ENCODE measurements at places on chromosomes 7 and 10.

- no peaks in the 10 kb centered on the region for H3K27me3 ChIP-seq
- H3K4me1 ChIP-seq, result no peaks in the 10 kb centered on the region
- no peak overlapping the region for H3K27ac ChIP-seq
- no peak for DNase-seq
- H3K4me3 ChIP-seq, result no peak overlapping the region
- no peaks in the 10 kb centered on the region for H3K36me3 ChIP-seq
These were observed 130.4 kb upstream of the MEOX2 start for GRCh38 chr7:15816835-15817426.

- H3K27me3 ChIP-seq, result no peaks in the 10 kb centered on the region
- H3K4me1 ChIP-seq, result no peaks in the 10 kb centered on the region
- no peak for DNase-seq
- no peak overlapping the region for H3K4me3 ChIP-seq
These were observed 220.2 kb downstream of the DGKI start for GRCh38 chr7:137626469-137627067.

GRCh38 chr7:5396999-5397663 is 26.5 kb downstream of the TNRC18 start:
- DNase-seq, result peak; percentile 59
- H3K4me3 ChIP-seq, result peak overlapping the region; percentile 73
- H3K4me1 ChIP-seq, result peaks cover 62% of the 10 kb centered on the region
- peaks cover 11% of the 10 kb centered on the region for H3K36me3 ChIP-seq
- H3K27ac ChIP-seq, result peak overlapping the region; percentile 92
- no peaks in the 10 kb centered on the region for H3K27me3 ChIP-seq

DNA sequence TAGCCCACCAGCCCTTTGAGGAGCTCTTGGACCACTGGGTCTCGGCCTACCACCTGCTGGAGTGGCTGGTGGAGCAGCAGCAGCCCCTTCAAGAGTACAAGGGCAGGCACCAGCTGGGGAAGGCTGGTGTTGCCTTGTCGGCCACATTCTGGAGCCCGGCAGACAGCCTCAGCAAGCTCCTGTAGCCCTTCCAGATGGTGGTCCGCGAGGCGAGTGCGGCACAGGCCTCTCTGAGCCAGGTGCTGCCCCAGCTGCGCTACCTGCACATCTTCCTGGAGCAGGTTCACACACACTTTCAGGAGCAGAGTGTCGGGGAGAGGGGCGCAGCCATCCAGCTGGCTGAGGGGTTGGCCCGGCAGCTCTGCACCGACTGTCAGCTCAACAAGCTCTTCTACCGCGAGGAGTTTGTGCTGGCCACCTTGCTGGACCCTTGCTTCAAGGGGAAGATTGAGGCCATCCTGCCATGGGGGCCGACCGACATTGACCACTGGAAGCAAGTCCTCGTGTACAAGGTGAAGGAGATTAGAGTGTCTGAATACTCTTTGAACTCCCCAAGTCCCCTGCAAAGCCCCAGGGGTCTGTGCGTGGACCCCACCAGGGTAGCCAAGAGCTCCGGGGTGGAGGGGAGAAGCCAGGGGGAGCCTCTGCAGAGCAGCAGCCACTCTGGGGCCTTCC is 7.0 kb upstream of the ACTR3C start:
- H3K4me3 ChIP-seq, result no peak overlapping the region
- DNase-seq, result no peak
- H3K36me3 ChIP-seq, result peaks cover 4% of the 10 kb centered on the region
- no peaks in the 10 kb centered on the region for H3K27me3 ChIP-seq
- peak overlapping the region; percentile 11 for H3K27ac ChIP-seq

DNA sequence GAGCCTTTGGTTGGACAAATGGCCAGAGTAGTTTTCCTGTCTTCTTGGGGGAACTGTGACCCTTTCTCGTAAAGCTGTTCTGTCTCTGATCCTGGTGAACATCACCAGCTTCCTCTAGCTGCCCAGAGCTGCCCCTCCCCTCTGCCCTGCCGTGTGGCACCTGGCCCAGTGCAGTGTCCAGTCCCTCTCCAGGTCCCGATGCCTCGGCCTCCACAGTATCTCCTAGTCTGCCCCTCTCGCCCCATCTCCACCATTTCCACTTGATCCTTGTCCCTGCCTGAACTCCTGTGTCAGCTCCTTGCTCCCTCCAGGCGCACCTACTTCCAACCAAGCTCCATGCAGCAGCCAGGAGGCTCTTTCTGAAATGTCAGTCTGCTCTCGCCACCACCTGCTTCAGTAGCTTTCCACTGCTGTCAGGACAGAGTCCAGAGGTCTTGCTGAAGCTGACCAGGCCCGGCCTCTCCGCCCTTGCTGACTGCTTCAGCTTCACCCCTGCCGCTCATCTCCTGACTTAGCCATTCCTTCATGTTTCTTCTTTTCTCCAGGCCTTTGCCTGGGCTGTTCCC is 133.6 kb downstream of the GRK5 start:
- no peaks in the 10 kb centered on the region for H3K36me3 ChIP-seq
- H3K4me1 ChIP-seq, result peaks cover 12% of the 10 kb centered on the region
- no peaks in the 10 kb centered on the region for H3K27me3 ChIP-seq
- no peak overlapping the region for H3K4me3 ChIP-seq
- H3K27ac ChIP-seq, result peak overlapping the region; percentile 53

DNA sequence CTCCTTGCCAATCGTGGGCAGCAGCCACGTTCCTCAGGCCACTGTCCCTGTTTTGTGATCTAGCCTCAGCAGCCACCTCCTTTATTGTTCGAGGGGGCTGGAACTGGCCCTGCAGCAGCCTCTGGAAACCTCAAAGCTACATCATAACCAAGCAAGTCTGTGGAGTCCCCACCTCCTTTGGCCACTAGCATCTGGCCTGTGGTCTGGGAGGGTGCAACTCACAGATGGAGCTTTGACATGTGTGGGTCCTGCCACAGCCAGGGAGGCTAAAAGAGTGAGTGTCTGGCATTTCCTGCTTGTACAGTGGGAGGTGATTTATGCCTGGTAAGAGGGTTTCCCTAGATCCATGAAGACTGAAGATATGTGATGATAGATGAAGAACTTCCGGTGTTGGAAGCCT is 32.3 kb upstream of the NUB1 start:
- no peaks in the 10 kb centered on the region for H3K36me3 ChIP-seq
- H3K4me3 ChIP-seq, result no peak overlapping the region
- peaks cover 35% of the 10 kb centered on the region for H3K27me3 ChIP-seq
- H3K27ac ChIP-seq, result no peak overlapping the region

DNA sequence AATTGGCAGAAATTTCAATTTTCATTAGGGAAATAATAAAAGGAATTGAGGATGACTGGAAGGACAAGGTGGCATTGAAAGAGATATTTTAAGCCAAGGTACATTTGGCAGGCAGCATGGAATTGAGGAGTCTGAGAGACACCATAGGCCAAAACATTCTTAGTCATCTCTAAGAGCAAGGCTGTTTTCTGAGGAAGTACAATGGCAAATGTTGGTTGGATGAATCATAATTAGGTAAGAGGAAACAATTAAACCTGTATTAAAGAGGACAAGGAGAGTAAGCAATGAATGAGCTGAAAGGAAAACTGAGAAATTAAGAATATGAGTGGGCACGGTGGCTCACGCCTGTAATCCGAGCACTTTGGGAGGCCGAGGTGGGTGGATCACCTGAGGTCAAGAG is 86.3 kb downstream of the MRPL32 start:
- peaks cover 9% of the 10 kb centered on the region for H3K27me3 ChIP-seq
- no peak overlapping the region for H3K27ac ChIP-seq
- no peak for DNase-seq

DNA sequence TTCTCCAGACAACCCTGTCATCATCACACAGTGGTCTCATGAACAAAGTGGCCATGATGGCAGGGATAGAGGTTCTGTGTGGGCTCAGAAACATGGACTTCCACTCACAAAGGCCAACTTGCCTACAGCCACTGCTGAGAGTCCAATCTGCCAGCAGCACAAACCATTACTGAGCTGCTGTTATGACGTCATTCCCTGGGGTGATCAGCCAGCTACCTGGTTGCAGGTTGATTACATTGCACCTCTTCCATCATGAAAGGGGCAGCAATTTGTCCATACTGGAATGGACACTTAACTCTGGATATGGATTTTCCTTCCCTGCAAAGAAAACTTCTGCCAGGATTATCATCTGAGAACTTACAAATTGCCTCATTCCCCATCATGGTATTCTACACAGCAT is 1275.9 kb downstream of the TYW1 start:
- H3K36me3 ChIP-seq, result no peaks in the 10 kb centered on the region
- H3K27ac ChIP-seq, result no peak overlapping the region
- H3K27me3 ChIP-seq, result no peaks in the 10 kb centered on the region

DNA sequence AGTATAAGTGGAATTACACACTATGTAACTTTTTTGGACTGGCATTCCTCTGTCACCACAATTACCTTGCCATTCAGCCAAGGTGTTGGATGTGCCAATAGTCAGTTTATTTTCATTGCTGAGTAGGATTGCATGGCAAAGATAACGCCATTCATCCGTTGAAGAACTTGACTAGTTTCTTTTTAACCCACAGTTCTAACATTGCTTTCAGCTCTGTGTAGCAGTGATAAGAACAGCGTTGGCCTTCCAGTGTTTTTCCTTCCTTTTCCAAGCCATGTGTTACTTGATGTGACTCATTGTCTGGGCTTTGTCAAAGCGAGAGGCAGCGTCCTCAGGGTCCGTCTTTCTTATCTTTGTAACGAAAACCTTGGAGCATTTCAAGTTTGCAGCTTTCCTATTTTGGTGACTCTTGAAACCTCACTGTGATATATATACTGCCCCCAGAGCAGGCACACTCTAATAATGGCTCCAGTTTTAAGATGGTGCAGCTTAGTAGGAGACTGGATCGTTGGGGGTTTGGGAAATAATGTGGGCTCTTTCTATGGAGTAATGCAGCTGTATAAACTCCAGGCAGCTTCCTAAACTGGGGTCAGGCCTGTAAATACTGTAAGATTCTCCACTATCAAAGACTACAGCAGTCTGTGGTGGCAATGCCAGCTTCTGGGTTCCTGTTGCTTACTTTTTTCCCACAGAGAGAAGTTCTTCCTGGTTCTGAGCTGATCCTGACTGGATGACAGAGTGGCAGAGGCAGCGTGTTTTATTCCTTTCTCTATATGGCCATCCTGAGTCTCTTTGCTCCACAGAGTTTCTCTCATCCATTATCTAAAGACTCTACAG is 41.7 kb downstream of the AKR1E2 start:
- DNase-seq, result no peak
- H3K27me3 ChIP-seq, result no peaks in the 10 kb centered on the region
- no peaks in the 10 kb centered on the region for H3K4me1 ChIP-seq
- H3K27ac ChIP-seq, result no peak overlapping the region
- H3K36me3 ChIP-seq, result no peaks in the 10 kb centered on the region

DNA sequence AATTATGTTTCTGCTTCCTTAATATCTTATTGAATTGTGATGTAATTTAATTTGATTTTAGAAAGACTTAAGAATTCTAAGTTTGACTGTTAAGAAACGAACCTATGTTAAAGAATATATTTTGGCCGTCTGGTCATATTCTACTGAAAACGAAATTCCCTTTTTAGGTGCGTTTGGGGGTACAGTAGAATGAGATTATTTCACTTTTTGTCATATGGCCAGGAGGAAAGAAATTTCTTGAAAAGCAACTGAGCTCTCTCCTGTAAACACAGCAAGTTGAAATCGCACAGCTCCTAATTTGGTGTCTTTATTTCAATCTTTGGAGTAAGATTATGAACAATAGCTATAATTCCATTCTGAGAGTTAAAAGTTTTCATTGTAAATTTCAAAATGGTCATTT is 227.6 kb downstream of the CACNB2 start:
- no peak for DNase-seq
- H3K27ac ChIP-seq, result peak overlapping the region; percentile 3
- H3K36me3 ChIP-seq, result no peaks in the 10 kb centered on the region
- H3K4me3 ChIP-seq, result no peak overlapping the region

GRCh38 chr10:50522908-50523307 is 100.8 kb downstream of the SGMS1 start:
- DNase-seq, result no peak
- no peak overlapping the region for H3K4me3 ChIP-seq
- no peaks in the 10 kb centered on the region for H3K36me3 ChIP-seq
- H3K27ac ChIP-seq, result no peak overlapping the region
- H3K27me3 ChIP-seq, result no peaks in the 10 kb centered on the region

GRCh38 chr7:73844131-73844547 is 1.8 kb upstream of the METTL27 start:
- no peak for DNase-seq
- no peaks in the 10 kb centered on the region for H3K27me3 ChIP-seq
- peaks cover 32% of the 10 kb centered on the region for H3K4me1 ChIP-seq
- H3K36me3 ChIP-seq, result no peaks in the 10 kb centered on the region
- no peak overlapping the region for H3K27ac ChIP-seq

GRCh38 chr7:128073671-128074310 is 42.6 kb upstream of the LRRC4 start:
- DNase-seq, result no peak
- H3K27me3 ChIP-seq, result no peaks in the 10 kb centered on the region
- no peak overlapping the region for H3K27ac ChIP-seq
- H3K4me3 ChIP-seq, result no peak overlapping the region
- H3K4me1 ChIP-seq, result no peaks in the 10 kb centered on the region
- H3K36me3 ChIP-seq, result no peaks in the 10 kb centered on the region

- H3K27me3 ChIP-seq, result no peaks in the 10 kb centered on the region
- H3K4me1 ChIP-seq, result peaks cover 5% of the 10 kb centered on the region
- no peaks in the 10 kb centered on the region for H3K36me3 ChIP-seq
- H3K4me3 ChIP-seq, result no peak overlapping the region
- no peak for DNase-seq
- H3K27ac ChIP-seq, result no peak overlapping the region
These were observed 9.3 kb upstream of the PDLIM1 start for GRCh38 chr10:95300022-95300539.

GRCh38 chr10:3775696-3776551 is 9.1 kb downstream of the KLF6 start:
- peaks cover 62% of the 10 kb centered on the region for H3K36me3 ChIP-seq
- no peak for DNase-seq
- peak overlapping the region; percentile 93 for H3K27ac ChIP-seq
- H3K4me1 ChIP-seq, result peaks cover 56% of the 10 kb centered on the region
- peak overlapping the region; percentile 1 for H3K4me3 ChIP-seq
- no peaks in the 10 kb centered on the region for H3K27me3 ChIP-seq

GRCh38 chr10:60358282-60358681 is 31.4 kb downstream of the ANK3 start:
- DNase-seq, result no peak
- H3K4me3 ChIP-seq, result no peak overlapping the region
- H3K27ac ChIP-seq, result no peak overlapping the region
- H3K36me3 ChIP-seq, result no peaks in the 10 kb centered on the region
- H3K4me1 ChIP-seq, result no peaks in the 10 kb centered on the region

- no peaks in the 10 kb centered on the region for H3K36me3 ChIP-seq
- no peaks in the 10 kb centered on the region for H3K27me3 ChIP-seq
- DNase-seq, result no peak
- H3K4me3 ChIP-seq, result no peak overlapping the region
- H3K4me1 ChIP-seq, result no peaks in the 10 kb centered on the region
- H3K27ac ChIP-seq, result no peak overlapping the region
These were observed 266.9 kb downstream of the NEBL start for GRCh38 chr10:20630092-20630643.

DNA sequence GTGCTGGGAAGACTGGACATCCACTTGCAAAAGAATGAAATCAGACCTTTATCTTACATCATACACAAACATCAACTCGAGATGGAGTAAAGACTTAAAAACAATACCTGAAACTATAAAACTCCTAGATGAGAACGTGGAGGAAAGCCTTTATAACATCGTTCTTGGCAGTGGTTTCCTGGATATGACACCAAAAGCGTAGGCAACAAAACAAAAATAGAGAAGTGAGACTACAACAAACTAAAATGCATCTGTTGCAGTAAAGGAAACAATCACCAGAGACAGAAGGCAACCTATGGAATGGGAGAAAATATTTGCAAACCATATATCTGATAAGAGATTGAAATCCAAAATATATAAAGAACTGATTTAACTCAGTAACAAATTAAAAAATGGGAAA is 33.3 kb downstream of the CC2D2B start:
- no peaks in the 10 kb centered on the region for H3K27me3 ChIP-seq
- H3K36me3 ChIP-seq, result no peaks in the 10 kb centered on the region
- no peak for DNase-seq
- H3K4me1 ChIP-seq, result no peaks in the 10 kb centered on the region

- no peaks in the 10 kb centered on the region for H3K27me3 ChIP-seq
- H3K4me1 ChIP-seq, result no peaks in the 10 kb centered on the region
- H3K36me3 ChIP-seq, result no peaks in the 10 kb centered on the region
These were observed 13.1 kb downstream of the EZH2 start for GRCh38 chr7:148871030-148871429.

Data from esophagus squamous epithelium (tissue), 5 donors.